ENCODE measurements at places on chromosomes 2 and 18.

GRCh38 chr2:46177461-46178089 is 119.6 kb upstream of the EPAS1 start:
- no peak for DNase-seq

DNA sequence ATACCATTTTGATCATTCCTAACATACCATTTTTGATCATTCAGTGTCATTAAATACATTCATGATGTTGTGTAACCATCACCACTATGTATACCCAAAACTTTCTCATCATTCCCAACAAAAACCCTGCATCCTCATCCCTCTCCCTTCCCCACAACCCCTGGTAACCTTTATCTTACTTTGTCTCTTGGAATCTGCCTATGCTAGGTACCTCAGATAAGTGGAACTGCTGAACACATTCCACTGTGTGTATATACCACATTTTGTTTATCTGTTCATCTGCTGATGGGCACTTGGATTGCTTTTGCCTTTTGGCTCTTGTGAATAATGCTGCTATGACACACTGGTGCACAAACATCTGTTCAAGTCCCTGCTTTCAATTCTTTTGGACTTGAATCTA is 83.8 kb upstream of the TFCP2L1 start:
- no peak for DNase-seq

DNA sequence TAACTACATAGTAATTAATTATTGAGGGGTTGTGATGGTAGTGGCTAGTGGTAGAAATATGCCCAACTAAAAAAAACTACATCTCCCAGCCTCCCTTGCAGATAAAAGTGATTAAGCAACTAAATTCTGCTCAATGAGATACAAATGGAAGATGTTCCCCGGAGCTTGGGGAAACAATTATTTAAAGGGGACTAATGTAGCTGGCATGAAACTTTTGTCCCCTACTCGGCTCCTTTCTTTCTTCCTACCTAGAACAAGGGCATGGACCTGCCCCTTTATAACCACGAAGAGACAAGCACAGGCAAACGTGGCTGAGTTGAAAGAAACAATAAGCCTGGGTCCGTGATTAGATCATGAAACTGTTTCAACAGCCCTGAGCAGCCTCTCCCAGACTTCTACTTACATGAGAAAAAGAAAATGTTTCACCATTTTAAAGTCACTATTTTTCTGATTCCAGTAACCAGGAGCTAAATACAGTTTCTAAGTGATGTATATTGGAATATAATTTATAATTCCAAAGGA is 236.9 kb downstream of the SCG2 start:
- no peak for DNase-seq

GRCh38 chr2:495745-496275 is 181.4 kb downstream of the TMEM18 start:
- DNase-seq: no peak
